ENCODE measurements at places on chromosomes 5 and 9.

GRCh38 chr5:32057187-32058096, 116.7 kb downstream of the GOLPH3 start:
- no peak for DNase-seq

- DNase-seq, result no peak
Measured at GRCh38 chr5:2382776-2383697, 368.4 kb downstream of the IRX2 start.

DNA sequence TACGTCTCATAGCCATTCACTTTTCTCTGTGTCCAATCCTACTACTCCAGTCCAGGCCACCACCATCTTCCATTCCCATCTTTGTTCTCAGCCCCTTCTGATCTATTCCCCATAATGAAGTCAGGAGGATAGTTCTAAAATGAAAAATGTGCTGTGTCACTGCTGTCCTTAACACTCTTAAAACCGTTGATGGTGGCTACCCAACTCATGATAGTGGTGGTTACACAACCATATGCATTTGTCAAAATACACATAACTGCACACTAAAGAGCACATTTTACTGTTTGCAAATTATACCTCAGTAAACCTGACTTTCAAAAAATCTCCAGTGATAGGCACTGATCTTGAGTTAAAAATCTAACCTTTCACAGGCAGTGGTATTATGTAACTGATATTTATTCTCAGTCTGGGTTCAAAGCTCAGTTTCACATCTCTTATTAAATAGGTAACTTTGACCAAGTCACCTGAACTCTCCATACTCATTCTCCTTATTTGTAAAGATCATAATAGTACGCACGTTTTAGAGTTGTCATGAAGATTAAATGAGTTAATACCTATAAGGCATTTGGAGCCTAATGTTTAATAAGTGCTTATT, 24.6 kb upstream of the ADRB2 start:
- no peak for DNase-seq

GRCh38 chr5:117657541-117657940, 1082.9 kb upstream of the SEMA6A start:
- DNase-seq, result no peak

DNA sequence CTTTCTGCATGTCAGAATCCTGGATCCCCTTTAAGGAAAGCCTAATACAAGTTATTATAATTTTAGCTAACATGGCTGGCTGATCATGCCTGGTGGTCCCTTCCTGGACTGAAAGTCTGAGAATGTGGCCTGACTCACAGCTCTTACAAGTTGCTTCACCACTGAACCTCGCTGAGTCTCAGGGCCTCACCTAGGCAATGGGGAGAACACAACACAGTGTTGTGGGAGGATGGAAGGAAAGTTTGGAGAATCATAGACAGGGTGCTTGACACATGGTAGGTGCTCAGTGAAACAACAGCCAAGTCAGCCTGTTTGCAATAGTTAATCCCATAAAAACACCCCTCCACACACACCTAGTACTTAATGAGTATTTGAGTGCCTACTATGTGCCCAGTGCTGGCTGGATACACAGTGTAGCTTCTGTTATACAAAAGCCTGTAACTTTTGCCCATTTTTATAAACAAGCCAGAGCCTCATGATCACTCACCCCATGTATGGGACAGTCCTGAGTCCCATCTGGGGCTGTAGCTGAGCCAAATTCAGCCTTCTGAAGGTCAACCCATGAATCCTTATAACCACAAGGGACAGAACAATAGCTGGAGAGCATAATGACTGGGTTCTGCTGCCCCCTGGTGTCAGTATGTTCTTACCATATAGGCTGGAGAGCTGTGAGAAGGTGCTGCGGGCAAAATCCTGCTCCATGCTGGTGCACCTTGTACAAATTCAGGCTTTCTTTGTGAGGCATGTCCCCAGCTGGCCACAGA, 3.9 kb downstream of the ACSL6 start:
- DNase-seq, result peak; percentile 71
